ENCODE measurements at places on chromosomes 16 and 17.
A peak's percentile ranks its signal among the peaks of the same experiment; 100 is the strongest.

DNA sequence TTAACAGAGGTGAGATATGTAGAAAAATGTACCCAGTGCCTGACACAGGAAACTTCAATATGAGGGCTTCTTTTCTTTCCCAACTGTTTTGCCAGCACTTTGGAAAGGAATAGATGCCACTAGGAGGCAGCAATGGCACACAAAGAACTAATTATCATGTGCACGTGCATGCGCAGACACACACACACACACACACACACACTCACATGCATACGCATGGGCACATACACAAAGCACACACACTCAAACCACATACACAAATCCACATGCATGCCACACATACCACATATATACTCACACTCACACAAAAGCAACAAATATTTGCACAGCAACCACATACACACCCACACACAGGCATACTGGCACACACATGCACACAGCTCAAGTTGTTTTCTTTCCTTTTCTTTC, 8.8 kb upstream of the CEP112 start:
- peak; percentile 70 for DNase-seq

- DNase-seq: no peak
Measured at GRCh38 chr17:10439816-10440215, 18.1 kb upstream of the MYH8 start.

GRCh38 chr16:75506574-75506973, 11.3 kb upstream of the CHST6 start:
- DNase-seq: no peak

DNA sequence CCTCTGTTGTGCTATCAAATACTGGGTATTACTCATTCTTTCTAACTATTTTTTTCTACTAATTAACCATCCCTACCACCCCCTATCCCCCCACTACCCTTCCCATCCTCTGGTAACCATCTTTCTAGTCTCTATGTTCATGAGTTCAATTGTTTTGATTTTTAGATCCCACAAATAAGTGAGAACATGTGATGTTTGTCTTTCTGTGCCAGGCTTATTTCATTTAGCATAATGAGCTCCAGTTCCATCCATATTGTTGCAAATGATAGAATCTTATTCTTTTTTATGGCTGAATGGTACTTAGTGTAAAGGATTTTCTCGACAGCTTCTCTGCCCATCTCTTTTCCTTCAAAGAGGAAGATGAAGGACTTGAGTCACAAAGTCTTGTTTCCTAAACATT, 138.0 kb upstream of the CPHXL start:
- no peak for DNase-seq

- no peak for DNase-seq
Measured at GRCh38 chr16:1327619-1327947, 5.9 kb upstream of the BAIAP3 start.

DNA sequence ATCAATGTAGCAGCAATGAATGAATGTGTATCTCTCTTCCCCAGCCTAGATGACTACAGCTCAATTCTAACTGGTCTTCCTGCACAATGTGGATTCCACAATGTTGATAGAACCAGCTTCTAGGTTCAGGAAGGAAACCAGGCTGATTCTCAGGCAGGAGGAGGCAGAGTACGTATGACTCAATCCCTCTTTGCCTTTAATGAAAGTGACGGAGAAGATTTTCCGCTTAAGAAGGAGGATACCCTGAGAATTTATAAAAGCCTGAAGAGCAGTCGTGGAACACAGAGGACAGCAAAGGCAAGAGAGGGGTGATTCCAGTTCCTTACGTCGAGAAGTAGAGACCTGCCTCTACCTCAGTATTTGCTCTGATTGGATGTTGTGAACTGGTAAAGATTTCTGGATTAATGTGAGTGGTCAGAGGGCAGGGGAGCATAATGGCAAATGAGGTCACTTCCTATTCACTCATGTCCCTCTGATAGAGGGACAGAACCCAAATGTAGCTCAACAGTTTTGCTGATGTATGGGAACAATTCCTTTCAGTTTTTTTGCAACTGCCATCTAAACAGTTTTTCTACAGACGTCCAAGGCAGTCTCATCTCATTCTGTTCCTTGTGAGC, 15.0 kb upstream of the SLC16A11 start:
- DNase-seq: no peak

GRCh38 chr16:48210747-48211146, 33.4 kb upstream of the LONP2 start:
- DNase-seq: no peak

DNA sequence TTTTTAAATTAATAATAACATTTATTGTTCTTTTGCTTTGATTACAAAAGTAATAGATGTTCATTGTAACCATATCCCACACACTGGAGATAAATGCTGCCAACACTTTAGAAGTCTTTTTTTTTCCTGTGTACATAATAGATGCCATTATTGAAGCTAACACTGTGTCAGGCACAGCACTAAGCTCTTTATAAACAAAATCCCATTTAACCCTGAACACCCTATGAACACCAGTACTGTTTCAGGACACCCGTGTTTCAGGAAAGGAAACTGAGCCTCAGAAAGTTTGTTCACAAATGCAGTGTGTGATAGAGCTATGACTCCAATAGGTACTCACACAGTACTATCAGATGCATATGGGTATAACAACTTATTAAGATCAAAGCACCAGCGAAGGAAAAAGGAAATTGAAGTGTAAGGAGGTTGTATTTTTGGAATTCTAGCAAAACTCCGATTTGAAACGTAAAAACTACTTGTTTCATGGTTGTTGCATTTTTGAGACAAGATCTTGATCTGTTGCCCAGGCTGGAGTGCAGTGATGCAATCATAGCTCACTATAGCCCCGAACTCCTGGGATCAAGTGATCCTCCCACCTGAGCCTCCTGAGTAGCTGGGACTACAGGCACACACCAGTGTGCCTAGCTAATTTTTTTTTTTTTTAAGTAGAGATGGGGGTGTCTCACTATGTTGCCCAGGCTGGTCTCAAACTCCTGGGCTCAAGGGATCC, 2.0 kb upstream of the KIFC3 start:
- no peak for DNase-seq

- DNase-seq: no peak
Measured at GRCh38 chr17:43199633-43200032, 12.0 kb upstream of the TMEM106A start.

DNA sequence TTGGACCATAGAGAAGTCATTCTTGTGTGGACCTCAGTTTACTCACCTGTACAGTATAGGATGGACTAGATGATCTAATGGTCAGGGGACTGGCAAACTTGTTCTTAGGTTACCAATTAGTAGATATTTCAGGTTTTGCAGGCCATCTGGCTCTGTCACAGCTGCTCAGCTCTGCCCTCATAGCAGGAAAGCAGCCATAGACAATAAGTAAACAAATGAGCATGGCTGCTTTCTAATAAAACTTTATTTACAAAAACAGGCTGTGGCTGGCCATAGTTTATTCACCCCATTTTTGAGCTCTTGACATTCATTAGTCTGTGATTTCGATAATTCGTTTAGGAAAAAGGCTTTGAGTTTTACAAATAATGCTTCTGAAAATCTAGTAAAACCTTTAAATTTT, 12.7 kb downstream of the BPTF start:
- no peak for DNase-seq

DNA sequence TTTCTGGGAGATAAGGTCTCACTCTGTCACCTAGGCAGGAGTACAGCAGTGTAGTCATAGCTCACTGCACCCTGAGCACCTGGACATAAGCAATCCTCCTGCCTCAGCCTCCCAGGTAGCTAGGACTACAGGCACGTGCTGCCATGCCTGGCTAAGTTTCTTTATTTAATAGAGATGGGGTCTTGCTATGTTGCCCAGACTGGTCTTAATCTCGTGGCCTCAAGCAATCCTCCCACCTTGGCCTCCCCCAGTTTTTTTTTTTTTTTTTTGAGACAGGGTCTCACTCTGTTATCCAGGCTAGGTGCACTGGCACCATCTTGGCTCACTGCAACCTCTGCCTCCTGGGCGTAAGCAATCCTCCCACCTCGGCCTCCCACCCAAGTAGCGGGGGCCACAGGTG, 21.1 kb downstream of the DDX19B start:
- DNase-seq: no peak

GRCh38 chr17:63533433-63534077, 10.4 kb downstream of the KCNH6 start:
- no peak for DNase-seq

DNA sequence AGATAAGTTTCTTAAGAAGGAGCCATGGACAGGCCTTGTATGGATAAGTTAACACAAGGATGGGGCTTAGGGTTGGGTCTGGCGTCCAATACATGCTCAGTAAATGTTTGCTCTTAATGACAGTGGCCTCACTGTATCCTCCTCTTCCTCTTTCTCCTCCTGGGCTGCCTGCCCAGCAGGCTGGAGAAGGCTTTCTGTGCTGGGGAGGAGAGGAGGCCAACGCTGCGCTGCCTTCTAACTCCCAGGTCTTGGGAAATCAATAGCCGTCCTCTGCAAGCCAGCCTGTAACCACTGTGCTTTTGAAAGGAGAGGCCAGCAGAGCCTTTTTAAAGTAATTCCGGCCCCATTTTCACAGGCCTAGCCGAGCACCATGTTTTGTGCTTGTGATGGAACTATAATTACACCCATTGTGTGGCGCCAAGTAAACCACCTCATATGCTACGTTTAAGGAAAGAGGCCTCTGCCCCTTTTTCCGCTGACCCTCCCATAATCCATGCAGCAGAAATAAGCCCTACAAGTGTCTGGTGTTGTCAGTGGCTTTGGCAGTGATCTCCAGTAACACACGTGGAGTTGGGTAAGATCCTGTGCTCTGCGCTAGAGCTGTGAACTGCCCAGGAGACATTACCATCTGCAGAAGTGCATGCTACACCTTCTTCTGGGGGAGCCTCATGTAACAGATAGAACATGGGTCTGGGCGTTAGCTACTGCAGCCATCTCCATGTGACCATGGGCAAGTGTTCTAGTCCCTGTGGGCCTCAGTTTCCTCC, 368.2 kb downstream of the SNX29 start:
- no peak for DNase-seq

GRCh38 chr17:44396946-44397345, 7.5 kb upstream of the ITGA2B start:
- no peak for DNase-seq

DNA sequence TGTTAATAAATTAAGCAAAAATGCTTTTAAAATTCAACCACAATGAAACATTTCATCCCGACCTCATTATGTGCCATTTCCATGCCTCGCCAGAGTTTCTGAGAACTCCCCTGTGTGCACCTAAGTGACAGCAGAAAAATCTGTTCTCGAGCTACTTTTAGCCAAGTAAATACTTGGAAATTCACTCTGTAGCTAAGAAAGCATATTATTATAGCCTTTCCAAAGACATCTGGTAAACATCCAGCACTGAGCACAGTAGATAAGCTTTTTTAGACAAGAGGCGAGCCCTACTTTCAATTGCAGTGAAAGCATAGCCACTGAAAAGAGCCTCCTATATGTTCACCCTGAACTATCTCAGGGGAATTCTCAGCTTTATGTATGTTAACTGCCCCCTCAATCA, 242.8 kb upstream of the PSMD7 start:
- DNase-seq: no peak

DNA sequence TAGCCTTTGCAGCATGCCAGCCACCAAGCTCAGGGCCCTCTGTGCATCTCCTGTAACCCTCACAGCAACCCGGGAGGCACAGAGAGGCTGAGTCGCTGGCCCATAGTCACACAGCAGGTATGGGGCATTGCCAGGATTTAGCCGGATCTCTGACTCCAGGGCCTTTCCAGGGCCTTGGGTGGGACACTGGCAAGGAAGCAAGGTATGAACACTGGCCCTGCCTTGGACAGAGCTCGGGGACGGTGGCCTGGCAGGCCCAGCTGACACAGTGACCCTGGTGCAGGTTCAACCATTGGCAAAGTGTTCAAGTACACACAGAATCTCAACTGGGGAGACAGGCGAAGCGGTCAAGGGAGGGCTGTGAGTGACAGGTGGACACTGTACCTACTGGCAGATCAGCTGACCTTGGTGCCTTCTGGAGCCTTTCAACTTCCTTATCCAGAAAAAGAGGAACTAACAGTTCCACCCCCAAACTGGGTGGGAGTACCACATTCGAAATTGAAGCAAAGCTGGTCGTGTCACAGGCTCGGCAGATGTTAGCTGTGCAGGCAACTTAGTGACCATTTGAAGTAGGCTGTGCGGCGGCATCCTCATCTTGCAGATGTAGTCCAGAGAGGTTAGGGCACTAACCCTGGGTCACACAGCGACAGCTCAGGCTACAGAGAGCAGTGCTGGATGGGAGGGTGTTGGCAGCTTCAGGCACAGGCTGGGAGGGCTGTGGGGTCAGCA, 287.4 kb downstream of the SEC14L1 start:
- no peak for DNase-seq

GRCh38 chr17:40900809-40901356, 15.8 kb upstream of the KRT20 start:
- DNase-seq: no peak

DNA sequence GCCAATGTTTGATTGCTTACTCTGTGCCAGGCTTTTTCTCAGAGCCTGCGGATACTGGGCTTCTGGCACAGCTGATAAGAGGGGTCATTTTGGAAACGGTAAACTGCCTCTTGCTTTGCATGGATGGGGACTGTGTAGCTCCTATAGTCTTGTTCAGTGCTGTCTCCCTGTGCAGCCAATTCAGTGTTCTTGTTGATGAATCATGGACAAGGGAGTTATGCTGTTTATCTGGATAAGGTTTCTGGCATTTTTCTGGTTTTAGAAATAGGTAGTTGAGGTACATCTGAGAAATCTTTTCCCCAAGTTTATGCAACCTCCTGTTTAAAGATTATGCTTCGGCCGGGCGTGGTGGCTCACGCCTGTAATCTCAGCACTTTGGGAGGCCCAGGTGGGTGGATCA, 16.7 kb upstream of the TANGO6 start:
- DNase-seq: no peak

DNA sequence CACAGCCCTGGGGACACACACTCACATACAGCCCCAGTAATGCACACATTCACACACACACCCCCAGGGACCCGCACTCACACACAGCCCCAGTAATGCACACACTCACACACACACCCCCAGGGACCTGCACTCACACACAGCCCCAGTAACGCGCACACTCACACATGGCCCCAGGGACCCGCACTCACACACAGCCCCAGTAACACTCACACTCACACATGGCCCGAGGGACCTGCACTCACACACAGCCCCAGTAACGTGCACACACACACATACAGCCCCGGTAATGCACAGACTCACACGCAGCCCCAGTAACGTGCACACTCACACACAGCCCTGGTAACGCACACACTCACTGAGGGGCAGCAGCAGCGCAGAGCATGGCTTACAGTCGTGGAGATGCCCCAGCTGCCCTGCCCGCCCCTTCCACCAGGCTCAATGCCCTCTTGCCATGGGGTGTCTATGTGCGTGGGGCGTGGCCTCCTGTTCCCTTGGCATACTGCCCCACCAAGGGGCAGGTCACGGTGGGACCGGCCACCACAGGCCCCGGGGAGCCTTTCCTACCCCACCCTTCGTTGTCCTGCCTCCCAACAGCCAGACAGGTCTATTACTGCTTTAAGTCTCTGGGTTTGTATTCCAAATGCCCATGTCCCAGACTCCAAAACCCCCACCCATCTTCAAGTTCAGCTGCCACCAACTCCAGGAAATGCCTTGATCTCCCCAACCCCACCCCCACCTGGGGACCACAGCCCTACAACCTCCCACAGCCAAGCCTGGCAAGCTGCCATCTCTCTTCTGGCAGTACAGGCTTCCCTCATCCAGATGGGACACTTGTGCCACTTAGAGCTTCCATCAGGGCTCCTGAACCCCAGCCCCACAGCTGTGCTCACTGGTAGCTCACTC, 2.7 kb downstream of the CCDC102A start:
- no peak for DNase-seq

- DNase-seq: no peak
Measured at GRCh38 chr17:78474614-78475146, 96.2 kb downstream of the PGS1 start.
